ENCODE measurements at places on chromosomes 2 and 18. TPM values are rescaled to one million over a fixed set of nuclear protein-coding genes. Genes with fewer than 3 reads are reported as not detected.

The NGEF gene
- 1.3 TPM for total RNA-seq

DNA sequence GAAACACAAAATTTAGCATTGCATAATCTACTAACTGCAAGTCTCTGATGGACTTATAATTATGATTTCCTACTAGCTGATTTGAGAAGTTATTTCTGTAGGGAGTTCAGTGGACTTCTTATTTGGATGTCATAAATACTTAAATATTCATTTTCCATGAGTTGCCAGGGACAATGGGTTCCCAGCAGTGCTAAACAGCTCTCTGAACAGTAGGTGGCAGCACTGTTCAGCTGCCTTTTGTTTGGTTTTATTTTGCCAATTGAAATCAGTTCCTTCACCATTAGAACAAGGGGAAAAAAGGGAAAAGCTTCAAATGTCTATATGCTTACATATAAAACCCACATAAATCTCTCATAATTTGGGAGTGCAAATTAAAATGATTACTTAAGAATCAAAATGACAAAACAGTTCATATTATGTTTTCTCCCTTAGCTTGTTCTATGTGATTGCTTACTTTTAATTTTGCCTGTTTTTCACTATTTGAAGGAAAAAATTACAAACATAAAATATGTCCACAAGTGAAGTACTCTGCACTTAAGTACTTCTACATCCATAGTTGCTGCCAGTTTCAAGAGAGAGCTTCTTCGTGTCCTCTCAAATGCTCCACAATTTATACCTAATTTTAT lies 898.9 kb downstream of the CPS1 start:
- no peaks in the 10 kb centered on the region for H3K36me3 ChIP-seq
- H3K4me3 ChIP-seq: no peak overlapping the region
- H3K27ac ChIP-seq: no peak overlapping the region
- no peaks in the 10 kb centered on the region for H3K27me3 ChIP-seq

DNA sequence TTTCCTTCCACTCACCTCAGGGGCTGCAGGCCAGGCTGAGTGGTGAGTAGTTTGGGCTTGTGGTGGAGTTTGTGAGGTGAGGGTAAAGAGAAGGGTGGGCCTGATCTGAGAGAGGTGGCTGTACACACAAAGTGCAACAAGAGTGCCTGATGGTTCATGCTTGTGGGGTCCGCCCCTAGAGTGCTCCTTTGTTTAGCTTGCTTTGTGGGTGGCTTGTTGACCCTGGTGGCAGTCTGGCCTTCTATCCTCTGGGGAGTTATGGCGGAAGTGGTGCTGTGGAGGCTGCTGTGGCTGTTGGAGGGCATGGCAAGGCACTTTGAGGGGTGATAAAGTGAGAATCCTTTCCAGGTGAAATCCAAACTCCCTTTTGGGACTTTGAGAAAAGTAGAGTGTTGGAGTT lies 10.6 kb downstream of the UBE2F start:
- H3K36me3 ChIP-seq: peaks cover 9% of the 10 kb centered on the region
- no peak overlapping the region for H3K27ac ChIP-seq
- H3K27me3 ChIP-seq: no peaks in the 10 kb centered on the region
- DNase-seq: no peak
- peaks cover 12% of the 10 kb centered on the region for H3K4me1 ChIP-seq
- no peak overlapping the region for H3K4me3 ChIP-seq

DNA sequence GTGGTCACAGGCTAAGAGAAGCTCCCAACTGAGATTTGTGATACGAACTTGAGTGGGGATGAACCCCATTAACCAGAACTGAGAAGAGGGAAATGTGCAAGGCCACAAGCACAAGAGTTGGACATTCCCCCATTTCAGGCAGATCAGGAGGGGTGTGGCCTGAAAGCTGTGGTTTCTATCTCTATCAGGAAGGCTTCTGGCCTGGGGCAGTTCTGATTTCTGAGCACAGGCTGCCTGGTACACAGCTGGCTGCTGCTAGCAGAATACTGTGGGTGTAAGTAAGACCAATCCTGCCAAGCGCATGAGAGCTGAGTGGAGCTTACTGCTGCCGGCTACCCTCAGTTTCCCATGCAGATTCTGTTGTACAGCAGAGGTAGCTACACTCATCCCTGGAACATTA lies 484.6 kb downstream of the SATB2 start:
- no peak overlapping the region for H3K4me3 ChIP-seq
- peaks cover 9% of the 10 kb centered on the region for H3K4me1 ChIP-seq
- H3K27me3 ChIP-seq: no peaks in the 10 kb centered on the region
- DNase-seq: no peak
- no peak overlapping the region for H3K27ac ChIP-seq

DNA sequence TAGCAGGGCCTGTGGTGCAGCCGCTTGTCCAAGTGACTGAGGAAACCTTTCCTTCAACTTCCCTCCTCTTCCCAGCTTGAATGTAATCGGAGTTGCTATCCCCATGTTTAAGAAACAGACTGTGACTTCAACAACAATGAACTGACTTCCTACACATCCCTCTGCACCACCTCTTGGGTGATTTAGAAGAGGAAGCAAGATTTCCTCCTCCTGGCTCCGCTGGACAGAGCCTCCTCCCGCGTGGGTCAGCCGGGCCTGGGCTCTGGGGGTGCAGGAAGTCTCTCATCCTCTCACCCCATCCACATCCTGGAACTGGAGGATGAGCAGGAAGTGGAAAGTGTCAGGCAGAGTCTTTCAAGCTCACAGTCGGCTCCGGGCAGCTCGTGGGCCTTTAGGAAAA lies 84.3 kb downstream of the GATA6 start:
- H3K4me1 ChIP-seq: peaks cover 22% of the 10 kb centered on the region
- no peak overlapping the region for H3K27ac ChIP-seq
- H3K27me3 ChIP-seq: no peaks in the 10 kb centered on the region
- H3K36me3 ChIP-seq: peaks cover 7% of the 10 kb centered on the region
- DNase-seq: no peak
